HS-27A (cell line): ENCODE measurements at places on chromosomes 2 and 18.

DNA sequence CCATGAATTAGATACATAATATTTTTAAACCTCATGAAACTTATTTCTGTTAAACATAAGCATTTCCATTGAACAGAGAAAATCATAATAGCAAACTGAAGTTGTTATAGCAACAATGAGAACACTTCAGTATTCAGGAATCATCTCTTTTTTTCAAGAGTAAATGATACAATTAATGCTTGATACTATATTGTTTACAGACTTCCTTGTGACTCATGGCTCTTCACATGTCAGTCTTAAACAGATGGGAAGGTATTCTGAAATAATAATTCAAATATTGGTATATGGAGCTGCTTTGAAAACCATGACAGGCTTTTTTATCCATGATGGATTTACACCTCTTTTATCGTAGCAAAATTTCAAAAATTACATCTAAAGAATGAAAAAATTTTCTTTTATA lies 226.5 kb upstream of the RBMS1 start:
- no peak for DNase-seq

- no peak for DNase-seq
These were observed 27.1 kb downstream of the RALB start for GRCh38 chr2:120279708-120280107.

- no peak for DNase-seq
These were observed 130.0 kb upstream of the GPC1 start for GRCh38 chr2:240305369-240305962.

DNA sequence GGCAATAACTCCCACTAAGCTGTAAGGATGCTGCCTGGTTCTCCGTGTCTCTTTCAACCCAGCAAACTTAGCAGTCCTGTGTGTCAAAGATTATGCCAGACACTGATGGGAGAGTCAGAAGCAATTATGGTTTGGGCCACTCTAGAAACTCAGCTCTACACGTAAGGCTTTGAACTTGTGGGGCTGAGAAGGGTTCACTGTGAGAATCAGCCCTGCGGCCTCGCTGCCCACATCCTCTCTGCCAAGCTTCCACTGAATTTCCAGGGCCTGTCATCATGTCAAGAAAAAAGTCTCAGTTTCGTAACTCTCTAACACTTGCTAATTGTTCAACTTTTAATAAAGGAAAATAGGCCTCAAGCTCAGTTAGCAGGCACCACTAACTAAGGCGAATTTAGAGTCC lies 308.8 kb upstream of the LYPD1 start:
- DNase-seq = no peak

DNA sequence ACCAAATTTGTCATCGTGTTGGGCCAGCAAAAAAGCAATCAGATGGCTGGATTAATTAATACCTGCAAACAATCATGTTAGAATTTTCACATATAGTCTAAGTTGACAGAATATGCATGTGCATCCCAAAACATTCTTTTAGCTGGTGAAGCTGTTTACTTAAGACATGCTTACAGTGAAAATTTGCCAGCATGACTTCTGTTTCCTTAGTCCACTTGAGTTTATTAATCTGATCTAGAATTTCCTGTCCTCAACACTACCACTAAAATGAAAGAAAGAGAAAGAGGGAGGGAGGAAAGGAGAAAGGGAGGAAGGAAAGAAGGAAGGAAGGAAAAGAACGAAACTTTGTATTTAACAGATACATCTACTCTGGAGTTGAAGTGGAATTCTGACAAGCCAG lies 2109.9 kb upstream of the PIK3C3 start:
- no peak for DNase-seq

DNA sequence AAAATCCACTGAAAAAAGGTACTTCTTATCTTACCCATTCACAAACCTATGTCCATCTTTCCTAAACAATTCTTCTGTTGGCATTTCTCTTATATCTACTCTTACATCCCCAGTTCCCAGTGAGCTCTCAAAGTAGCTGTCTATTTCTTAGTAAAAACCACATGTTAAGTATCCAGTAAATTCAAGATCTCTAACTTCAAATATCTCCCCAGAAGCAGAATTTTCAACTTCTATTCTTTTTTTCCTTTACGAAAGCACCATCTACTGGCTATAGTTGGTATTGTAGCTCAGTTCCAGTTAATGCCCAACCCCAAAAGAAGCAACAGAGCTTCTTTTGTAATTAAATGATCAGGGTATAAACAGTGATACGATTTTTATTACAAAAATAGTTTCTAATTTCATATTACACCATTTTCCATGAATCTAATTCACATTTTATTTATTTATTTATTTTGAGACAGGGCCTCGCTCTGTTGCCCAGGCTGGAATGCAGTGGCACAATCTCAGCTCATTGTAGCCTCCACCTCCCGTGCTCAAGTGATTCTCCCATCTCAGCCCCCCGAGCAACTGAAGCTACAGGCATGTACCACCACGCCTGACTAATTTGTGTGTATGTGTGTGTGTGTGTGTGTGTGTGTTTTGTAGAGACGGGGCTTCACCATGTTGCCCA lies 28.5 kb downstream of the HRH4 start:
- no peak for DNase-seq

GRCh38 chr2:45763255-45763654 lies 111.8 kb downstream of the PRKCE start:
- no peak for DNase-seq

GRCh38 chr2:190080527-190081049 lies 18.1 kb upstream of the MSTN start:
- no peak for DNase-seq

DNA sequence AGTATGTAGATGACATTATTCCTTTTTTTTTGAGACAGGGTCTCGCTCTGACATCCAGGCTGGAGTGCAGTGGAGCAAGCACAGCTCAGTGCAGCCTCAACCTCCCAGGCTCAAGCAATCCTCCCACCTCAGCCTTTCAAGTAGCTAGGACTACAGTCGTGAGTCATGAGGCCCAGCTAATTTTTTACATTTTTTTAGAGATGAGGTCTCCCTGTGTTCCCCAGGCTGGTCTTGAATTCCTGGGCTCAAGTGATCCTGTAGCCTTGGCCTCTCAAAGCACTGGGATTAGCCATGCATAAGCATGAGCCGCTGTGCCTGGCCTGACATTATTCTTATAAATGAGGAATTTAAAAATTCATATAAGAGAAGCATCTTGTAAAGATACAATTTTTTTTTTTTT lies 86.9 kb downstream of the FAM117B start:
- DNase-seq = peak; percentile 30

GRCh38 chr2:119809339-119810048 lies 49.8 kb downstream of the PTPN4 start:
- DNase-seq = peak; percentile 38

DNA sequence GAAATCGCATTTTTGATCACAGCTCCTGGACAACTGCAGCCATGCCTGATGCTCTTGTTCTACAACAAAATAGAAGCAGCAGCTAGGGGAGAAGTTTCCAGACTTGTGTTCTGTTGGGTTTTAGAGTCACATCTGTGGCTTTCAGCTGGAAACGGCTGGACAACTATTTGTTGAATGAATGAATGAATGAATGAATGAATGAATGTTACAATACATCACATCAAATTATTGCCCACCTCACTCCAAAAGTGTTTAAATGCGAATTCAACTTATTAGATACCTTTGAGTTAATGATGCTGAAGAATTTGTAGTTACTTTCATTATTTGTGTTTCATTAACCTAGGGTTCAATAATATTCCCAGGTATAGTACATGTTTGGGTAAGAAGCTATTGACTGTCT lies 8.5 kb upstream of the METTL21A start:
- DNase-seq = no peak

GRCh38 chr2:113213061-113213930 lies 39.5 kb downstream of the PSD4 start:
- no peak for DNase-seq

DNA sequence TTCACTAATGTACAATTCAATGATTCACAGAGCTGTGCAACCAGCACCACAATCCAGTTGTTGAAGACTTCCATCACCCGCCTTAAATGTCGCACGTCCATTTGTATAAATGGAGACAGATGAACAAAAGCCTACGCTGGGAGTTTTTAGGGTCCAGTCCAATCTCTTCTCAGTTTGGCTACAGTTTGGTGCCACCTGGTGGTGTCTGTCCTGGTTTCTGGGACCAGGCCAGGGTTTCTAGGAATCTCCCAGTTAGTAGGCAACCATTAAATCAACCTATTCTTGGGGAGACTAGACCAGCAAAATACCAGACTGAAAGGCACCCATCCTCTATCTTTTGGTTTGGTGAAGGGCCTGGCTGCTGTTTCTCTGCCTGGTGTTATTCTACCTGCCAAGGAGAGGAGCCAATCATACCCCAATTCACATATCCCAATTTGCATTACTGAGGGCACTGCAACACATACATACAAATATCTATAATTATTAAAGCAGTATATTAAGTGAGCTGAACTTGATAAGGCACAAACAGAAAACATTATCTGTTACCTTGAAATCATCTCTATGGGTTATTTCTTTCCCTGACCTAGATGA lies 3.2 kb upstream of the DDX1 start:
- DNase-seq = peak; percentile 59

DNA sequence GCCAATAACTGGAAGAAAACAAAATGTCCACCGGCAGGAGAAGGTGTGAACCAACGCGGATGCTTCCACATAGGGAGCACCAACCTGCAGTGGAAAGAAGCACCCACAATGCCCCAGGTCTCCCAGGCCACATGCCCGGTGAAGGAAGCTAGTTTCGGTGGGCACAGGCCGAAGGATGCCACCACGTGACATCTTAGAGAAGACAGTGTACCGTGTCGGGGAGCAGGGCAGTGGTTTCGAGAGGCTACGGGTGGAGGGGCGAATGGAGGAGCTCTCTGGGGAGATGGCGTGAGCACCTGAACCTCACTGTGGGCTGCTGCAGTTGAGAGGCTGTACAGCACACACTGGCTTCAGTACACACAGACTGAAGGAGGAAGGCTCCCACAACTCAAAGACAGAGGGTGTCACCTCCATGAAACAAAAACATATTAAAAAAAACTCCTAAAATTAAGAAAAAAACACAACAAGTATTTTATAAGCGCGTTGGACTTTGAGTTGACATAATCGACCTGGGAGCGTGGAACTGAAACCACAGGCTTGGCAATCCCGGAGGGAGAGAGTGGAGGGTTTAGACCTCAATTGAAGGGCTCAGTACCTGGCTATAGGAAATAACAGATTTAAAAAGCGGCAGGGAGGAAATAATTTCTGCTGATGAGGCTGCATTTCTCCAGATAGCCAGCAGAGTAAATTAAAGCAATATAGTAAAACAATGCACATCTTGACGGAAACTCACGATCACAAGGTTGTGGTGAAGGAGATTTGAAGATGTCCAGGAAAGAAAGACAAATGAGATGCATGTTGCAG lies 160.1 kb downstream of the RTP5 start:
- no peak for DNase-seq

- no peak for DNase-seq
These were observed 20.5 kb downstream of the ONECUT2 start for GRCh38 chr18:57455576-57456129.

DNA sequence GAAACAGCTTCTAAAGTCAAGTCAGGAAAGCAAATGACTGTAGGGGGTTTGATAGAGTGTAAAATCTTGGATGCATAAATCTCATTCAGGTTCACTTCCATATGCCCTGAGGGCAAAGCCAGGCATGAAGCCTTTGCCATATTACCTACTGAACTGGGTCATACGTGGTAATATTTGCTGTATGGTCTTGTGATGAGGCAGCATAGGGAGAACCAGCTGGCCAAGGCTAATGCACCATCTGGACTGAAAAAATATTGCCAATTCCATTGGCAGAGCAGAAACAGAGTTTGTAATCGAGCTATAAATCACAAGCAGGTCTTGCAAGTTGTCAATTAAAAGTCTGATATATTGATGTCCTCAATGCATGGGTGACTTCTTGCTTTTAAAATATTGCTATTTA lies 243.8 kb downstream of the ERBB4 start:
- DNase-seq = no peak

- DNase-seq = no peak
These were observed 1.1 kb downstream of the MAP2 start for GRCh38 chr2:209424781-209425470.

DNA sequence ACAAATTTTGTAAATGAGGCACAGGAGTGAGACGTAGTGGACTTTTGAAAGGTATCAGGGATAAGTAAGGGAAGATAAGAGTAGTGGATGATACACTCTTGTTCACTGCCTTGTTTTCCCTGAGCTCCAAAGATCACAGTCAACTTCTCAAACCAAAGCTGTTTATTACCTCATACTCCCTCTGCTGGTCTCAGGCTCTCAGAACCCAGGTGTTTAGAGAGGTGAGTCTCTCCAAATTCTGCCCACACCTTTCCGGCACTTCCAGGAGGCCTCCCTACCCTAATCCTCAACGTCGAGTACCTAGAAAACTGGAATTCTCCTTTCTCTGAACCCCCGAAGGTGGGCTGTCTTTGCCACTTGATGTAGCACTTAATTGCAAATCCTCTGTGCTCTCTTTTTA lies 621.1 kb downstream of the BCL11A start:
- no peak for DNase-seq

DNA sequence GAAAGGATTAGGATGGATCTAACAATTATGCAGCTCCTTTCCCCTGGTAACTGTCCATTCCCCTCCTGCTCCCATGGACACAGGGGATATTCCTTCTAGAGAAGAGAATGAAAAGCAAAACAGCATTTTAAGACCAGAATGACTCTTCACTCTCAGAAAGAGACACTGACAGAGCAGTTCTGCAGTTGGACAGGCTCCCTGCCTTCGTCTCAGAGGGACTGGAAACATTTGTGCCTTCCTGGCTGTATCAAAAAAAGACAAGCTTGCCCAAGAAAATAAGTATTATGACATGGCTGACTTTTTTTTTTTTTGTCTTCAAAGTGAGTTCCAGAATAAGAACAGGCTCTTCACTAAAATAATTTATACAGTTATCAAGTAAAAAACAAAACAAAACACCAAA lies 9.5 kb downstream of the PID1 start:
- no peak for DNase-seq

DNA sequence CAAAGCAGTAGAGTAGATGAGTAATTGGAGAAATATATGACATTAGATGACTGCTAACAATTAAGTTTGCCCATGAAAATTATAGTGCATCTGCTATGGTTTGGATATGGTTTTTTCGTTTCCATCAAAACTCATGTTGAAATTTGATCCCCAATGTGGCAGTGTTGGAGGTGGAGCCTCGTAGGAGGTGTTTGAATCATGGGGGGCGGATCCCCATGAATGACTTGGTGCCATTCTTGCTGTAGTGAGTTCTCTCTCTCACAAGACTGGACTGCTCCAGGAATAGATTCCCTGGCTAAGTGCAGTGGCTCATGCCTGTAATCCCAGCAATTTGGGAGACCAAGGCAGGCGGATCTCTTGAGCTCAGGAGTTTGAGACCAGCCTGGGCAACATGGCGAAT lies 9.7 kb upstream of the CUL3 start:
- DNase-seq = no peak

- DNase-seq = no peak
These were observed 53.2 kb upstream of the PKDCC start for GRCh38 chr2:41994661-41995060.

GRCh38 chr18:23136326-23137096 lies 1.2 kb downstream of the CABLES1 start:
- no peak for DNase-seq

- DNase-seq = no peak
These were observed 18.7 kb upstream of the ASPRV1 start for GRCh38 chr2:69979902-69980807.
